ENCODE measurements at places on chromosomes 2 and 18. TPM values are rescaled to one million over a fixed set of nuclear protein-coding genes. Genes with fewer than 3 reads are reported as not detected.

Gene BMP10
- total RNA-seq: not detected

Gene ERBB4
- 1.4 TPM for total RNA-seq

Gene MROH2A
- total RNA-seq: not detected

Gene GAD1
- total RNA-seq: 5.6 TPM

Gene ASNSD1
- total RNA-seq: 24.3 TPM

Gene MYO5B
- 48.4 TPM for total RNA-seq

Gene ABCB11
- not detected for total RNA-seq

Gene DNAH7
- total RNA-seq: 0.29 TPM

Gene ATP6V1C2
- not detected for total RNA-seq

Gene NAT8
- total RNA-seq: not detected

Gene SALL3
- 3.0 TPM for total RNA-seq

Gene NTSR2
- not detected for total RNA-seq
